ENCODE measurements at places on chromosomes 16 and 17. TPM values are rescaled to one million over a fixed set of nuclear protein-coding genes. Genes with fewer than 3 reads are reported as not detected.

- no peak for DNase-seq
These were observed 27.8 kb upstream of the MEIOC start for GRCh38 chr17:44628243-44629188.

JPT1 gene
- 469 TPM for total RNA-seq

DNA sequence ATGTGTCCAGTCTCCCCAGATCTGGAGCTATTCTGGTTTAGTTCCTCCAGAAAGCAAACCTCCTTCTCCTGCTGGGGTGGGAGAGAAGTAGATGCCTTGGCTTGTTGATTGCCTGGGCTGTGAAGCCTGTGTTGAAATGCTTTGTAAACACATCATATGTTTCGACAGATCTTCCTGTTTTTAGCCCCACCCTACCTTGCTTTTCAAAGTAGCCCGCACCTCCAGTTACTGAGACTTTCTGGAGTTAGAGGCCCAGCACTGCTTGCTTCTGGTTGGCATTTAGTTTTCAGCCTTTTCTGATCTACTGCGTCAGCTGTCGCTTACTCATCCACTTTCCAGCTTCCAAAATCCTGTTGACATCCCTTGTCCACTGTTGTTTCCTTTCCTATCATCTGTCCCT lies 17.9 kb upstream of the NDEL1 start:
- peak; percentile 64 for DNase-seq

CFAP97D1 gene
- total RNA-seq: not detected

Measured in myocyte (in vitro differentiated cells).